Omental fat pad (tissue), 4 donors: ENCODE measurements at places on chromosomes 13 and 19.

GRCh38 chr19:58548859-58549663 is 5.2 kb downstream of the TRIM28 start:
- no peak for DNase-seq

GRCh38 chr13:74575729-74576125 is 441.5 kb upstream of the KLF12 start:
- DNase-seq = peak; percentile 23

- DNase-seq = no peak
Observed at GRCh38 chr13:78826312-78826711, 167.4 kb upstream of the OBI1 start.

- no peak for DNase-seq
Observed at GRCh38 chr13:39374741-39375189, 228.2 kb downstream of the LHFPL6 start.

DNA sequence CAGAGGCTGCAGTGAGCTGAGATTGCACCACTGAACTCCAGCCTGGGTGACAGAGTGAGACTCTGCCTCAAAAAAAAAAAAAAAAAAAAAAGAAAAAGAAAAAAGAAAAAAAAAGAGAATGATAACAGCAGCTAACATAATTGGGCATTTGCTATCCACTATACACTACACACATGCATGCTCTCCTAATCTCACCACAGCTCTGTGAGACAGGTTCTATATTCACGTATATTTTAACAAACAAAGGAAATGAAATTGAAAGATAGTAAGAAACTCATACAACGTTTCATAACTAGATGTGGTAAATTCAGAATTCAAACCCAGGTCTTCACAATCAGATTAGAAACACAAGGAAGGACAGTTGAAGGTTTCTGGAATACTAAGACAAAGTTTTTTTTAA is 265.7 kb downstream of the DIAPH3 start:
- no peak for DNase-seq

- DNase-seq = no peak
Observed at GRCh38 chr13:76828316-76828741, 57.9 kb downstream of the KCTD12 start.

- DNase-seq = no peak
Observed at GRCh38 chr13:45196622-45197021, 4.2 kb downstream of the KCTD4 start.

DNA sequence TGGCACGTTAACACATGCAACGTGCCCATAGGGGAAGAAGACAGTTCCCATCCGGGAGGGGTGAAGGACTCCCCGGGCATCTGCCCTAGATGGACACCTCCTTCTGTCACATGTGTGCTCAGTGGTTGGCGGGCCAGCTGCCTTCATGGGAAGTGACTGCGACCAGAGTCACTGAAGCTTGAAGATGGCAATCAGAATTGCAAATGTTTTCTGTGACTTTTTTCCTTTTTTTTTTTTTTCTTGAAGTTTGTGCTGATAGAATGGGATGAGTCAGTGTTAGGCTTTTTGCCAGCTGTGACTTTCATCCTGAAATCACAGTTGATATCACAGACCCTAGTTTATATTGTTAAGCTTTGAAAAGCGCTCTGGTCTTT is 109.2 kb upstream of the MCF2L start:
- no peak for DNase-seq

DNA sequence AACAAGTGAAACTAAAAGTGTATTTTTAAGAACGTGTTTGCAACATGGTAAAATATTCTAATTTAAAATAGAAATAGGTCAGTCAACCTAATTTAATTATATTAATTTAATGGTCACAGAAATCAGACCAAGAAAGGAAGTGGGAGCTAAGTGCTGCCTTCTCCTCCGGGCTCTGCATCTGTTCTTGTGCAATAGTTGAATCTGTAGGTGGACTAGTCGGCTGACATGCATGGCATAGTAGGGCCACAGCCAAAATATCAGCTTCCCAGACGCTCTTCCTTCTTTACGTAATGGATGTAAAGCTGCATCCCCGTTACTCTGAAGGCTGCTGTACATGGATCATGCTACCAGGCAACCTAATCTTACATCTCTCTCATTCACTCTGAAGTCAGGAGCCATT is 47.3 kb downstream of the COL4A1 start:
- no peak for DNase-seq

DNA sequence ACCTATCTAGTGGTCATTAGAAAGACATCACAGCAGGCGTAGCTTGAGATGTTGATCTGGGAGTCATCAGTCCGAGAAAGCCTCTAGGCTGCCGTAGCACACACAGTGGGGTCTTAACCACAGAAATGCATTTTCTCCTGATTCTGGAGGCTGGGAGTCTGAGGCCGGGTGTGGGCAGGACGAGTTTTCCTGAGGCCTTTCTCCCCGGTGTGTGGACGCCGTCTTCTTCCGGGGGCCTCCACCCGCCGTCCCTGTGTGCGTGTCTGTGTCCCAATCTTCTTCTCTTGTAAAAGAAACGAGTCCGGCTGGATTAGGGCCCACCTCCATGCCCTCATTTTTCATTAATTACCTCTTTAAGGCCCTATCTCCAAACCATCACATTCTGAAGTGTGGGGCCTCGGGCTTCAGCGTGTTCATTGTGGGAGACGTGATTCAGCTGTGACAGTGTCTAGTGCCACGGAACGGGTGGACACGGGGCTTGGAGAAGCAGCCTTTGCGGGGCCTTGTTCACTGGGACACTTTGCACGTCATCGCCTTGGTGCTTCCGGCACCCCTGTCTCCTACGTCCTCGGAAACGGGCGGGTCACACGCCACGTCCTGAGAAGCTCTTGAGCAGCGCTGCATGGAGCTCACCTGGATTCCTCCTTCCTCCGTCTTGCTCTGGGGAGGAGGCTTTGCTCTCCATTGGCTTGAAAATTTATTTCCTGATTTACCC is 208.9 kb upstream of the SOX1 start:
- no peak for DNase-seq

DNA sequence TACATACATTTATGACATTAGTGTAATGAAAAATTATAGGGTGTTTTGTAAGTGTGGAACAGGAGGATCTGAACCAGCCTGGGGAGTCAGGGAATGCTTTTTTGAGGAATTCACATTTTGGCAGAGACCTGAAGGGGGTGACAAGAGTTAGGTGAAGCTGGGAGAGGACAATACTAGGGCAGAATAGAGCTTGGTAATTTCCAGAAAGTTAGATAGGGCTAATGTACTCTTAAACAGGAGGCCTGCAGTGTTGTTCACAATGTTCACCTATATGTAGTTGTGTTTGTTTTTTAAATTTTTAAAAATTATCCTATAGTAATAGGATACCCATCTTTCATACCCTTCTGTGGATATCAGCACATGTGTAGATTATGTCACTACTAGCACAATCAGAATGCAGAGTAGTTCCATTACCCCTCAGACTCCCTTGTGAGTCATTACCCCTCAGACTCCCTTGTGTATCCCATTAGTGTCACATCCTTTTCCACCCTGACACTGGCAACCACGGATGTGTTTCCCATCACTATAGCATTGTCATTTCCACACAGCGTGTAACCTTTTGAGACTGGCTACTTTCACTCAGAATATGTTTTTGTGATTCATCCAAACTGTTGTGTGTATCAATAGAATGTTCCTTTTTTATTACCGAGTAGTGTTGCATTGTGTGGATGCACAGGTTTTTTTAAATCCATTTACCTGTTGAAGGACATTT is 43.1 kb downstream of the PCCA start:
- no peak for DNase-seq

GRCh38 chr19:36257520-36257876 is 42.6 kb downstream of the ZNF146 start:
- DNase-seq = no peak

DNA sequence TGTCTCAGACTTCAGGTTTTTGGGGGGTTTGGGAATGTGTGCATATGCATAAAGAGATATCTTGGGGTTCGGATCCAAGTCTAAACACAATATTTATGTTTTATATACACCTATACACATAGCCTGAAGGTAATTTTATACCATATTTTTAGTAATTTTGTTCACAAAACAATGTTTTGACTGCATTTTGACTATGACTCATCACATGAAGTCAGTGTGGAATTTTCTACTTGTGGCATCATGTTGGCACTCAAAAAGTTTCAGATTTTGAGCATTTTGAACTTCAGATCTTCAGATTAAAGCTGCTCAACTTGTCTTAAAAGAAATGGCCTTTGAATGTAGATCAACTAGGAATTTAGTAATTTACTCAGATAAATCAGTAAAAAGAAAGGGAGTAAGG is 712.9 kb upstream of the GPC6 start:
- DNase-seq = no peak

DNA sequence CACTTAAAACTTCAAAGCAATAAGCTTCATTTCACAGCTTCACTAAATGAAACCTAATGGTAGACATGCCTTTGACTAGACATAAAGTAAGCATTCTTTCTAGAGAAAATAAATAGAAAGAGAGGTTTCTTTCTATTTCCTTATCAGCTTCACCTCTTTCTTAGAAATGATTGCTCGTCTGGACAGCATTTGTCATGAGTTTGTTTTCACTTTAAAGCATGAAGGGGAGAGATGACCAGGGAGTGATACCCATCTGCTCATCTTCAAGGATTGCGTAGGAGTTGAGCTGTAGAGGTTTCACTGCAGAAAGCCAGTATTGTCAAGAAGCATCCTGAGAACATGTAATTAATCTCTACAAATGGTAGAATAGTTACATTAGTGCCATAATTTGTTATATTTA is 61.3 kb downstream of the COL4A2 start:
- no peak for DNase-seq

DNA sequence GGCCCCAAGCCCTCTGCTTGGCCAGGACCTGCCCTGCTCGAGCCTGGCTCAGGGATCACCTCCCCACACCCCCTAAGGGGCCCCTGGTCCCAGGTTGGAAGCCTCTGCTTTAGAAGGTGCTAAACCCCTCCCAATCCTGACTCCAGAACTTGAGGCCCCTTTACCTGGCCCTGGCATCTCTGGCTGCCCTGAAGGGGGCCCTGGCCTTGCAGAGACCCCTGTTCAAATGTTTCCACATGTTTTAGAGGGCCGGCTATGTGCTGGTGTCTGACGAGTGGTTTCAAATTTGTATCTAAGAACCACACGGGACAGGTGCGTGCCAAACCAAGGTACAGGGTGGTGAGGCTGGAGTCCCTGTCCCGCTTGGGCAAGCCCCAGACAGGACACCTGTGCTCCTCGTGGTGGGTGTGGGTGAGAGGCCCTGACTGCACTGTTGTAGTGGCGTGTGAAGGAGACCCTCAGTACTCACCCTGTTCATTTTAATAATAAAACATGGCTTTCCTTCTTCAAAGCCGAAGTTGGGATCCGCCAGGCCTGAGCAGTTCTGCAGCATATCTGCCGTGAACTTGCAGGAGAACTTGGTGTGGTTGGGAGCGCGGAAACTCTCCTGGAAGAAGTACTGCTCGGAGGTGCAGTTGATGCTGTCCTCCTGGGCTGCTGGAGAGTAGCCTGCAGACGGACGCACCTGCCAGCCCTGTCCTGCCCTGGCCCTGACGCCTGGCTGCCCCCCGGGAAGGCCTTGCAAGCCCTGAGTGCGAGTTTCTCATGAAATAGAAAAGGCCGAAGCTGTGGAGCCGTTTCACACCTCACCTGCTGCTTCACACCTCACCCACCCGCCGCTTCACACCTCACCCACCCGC is 5.4 kb downstream of the ATP4B start:
- DNase-seq = no peak

- no peak for DNase-seq
Observed at GRCh38 chr13:89514534-89515312, 1832.8 kb upstream of the MIR17HG start.

- no peak for DNase-seq
Observed at GRCh38 chr13:113400621-113401451, 36.9 kb upstream of the GRTP1 start.

- no peak for DNase-seq
Observed at GRCh38 chr13:67097892-67098452, 132.2 kb downstream of the PCDH9 start.

DNA sequence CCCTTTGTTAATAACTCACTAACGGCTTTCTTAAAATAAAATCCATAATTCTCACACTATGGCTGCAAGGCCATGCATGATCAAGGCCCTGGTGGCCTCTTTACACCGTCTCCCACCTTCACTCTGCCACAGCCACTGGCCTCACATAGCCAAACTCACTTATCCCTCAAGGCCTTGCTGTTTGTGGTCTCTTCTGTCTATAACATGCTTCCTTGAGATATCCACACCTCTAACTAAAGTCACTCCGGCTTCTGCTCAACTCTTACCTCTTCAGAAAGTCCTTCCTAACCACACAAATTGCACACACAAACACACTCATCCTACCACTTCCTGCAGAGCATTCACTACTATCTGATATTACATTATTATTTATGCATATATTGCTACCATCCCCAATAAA is 262.5 kb downstream of the DIAPH3 start:
- no peak for DNase-seq

DNA sequence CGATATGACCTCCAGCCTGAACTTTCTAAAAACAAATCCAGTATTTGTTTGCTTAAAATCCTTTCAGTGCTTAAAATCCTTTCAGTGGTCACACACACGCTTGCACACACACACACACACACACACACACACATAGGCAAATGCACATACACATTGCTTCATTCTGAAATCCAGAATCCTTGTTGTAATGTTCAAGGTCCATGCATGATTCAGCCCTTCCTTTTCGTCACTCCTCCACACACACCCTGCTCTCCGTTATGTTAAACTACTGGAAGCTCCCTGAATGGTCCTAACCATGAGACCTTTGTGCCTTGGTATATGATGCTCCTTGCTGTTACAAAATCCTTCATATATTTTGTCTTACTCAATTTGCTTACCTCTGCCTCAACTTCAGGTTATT is 44.9 kb downstream of the SERTM1 start:
- DNase-seq = no peak

DNA sequence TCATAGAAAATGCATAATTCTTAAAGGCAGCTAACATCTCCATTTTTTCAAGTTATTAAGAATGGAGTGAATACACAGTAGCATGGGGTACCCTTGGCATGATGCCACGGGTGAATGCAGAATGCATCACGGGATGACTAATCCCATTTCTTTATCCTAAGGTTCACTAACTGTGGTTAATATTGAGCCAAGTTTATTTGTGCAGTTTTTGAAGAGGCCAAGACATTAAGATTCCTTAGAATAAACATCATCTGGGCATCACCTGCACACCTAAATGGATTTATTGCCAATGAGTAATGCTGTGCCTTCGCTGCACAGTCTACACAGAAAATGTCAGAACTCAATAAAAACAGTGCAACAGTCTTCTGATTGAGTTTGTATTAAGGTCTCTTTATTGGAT is 333.1 kb downstream of the GPC6 start:
- DNase-seq = no peak

DNA sequence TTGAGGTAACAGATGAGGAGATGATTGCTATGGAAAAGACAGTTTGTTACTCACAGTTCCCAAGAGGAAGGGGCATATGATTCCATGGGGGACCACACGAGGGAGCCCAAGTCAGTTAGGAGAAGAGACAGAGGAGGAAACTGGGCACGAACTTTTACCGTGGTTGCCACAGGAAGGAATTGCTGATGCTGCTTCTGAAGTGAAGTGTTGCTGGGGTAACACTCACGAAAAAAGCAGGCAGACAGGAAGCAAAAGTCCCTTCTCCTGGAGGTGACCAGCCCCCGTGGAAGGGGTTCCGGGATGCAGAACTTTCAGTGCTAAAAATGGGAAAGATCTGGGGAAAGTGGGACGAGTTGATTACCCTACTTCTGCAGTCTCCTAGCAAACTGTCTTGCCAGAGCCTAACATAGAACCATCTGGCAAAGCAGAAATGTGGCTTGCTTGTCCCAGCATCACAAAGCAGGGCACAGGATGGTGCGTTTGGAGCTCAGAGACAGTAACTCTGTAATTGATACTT is 35.4 kb upstream of the MAP3K10 start:
- DNase-seq = no peak

- DNase-seq = no peak
Observed at GRCh38 chr19:5652261-5652660, 28.1 kb downstream of the MICOS13 start.
